ENCODE measurements at places on chromosomes 7 and 10. TPM values are rescaled to one million over a fixed set of nuclear protein-coding genes. Genes with fewer than 3 reads are reported as not detected.

DNA sequence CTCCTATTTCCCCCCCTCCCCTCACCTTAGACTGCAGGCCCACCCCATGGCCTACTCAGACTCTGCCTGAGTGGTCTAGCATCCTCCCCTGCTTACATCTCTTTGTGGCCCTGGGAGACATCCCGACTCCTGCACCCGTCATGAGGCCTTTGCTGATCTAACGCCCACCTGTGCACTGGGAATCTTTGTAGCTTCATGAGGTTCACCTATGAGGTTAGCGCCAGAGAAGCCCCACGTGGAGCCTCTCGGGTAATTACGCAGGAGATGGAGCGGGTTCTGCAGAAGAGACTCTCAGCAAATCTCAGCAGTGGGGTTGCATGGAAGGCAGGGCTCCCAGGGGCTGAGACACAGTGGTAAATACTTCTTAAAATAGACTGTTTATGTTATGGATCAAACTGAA is 43.5 kb upstream of the HSPA12A start:
- DNase-seq: no peak

The CCNJ gene
- 6.2 TPM for total RNA-seq

DNA sequence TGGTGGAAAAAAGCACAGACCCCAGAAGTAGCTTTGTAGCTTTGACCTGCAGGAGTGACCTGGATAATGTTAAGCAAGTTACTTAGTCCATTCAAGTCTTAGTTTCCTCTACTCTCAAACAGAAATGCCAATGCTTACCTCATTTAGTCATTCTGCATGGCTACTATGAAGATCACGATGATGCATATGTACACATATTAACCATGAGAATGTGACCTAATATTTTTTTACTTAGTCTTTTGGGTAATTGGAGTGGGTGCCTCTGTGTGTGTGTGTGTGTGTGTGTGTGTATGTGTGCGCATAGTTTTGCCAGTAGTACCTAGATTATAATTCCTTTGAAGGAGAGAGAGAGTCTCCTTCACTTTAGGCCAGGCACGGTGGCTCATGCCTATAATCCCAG is 95.8 kb downstream of the NRP1 start:
- DNase-seq: no peak

The BPGM gene
- total RNA-seq: 21.2 TPM

- no peak for DNase-seq
Observed at GRCh38 chr7:136148920-136149319, 171.8 kb upstream of the MTPN start.
